Iris pigment epithelial cell (primary cell): ENCODE measurements at places on chromosomes 7 and 10.

DNA sequence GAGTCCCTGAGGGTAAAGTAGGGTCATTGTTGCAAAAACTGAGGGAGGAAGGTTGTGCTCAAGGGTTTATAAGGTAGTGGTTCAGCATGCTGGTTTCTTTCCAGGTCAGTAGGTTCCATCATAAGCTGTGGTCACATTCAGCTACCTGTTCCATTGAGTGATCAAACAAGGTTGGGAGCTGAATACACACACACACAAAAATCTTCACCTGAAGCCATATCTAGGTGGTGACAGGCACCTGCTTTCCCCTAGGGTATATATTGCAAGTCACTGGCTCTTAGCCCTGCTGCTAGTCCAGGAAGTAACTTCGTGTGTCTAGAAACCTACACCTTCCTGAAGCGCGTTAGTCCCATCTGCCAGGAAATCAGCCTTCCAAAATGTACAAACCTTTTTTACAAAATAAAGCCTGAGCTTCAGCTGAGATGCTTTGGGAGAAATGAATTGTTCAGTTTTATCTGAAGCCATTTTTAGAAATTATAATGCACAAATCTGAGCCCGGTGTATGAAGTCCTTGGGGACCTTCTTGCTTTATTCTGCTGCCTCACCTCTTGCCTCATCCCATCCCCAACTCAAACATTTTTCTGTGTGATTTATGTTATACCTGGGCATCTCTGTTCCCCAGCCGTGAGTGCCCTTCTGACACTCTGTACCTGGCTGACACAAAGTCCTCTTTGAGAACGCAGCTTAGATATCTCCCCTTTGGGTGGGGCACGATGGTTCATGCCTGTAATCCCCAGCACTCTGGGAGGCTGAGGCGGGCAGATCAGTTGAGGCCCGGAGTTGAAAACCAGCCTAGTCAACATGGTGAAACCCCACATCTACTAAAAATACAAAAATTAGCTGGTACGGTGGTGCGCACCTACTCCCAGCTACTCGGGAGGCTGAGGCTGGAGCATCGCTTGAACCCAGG is 10.6 kb upstream of the LAMTOR4 start:
- DNase-seq: no peak

- peak; percentile 42 for DNase-seq
Measured at GRCh38 chr7:102064361-102065025, 222.2 kb upstream of the SH2B2 start.

- DNase-seq: no peak
Measured at GRCh38 chr10:21475393-21475792, 50.1 kb downstream of the SKIDA1 start.

- peak; percentile 96 for DNase-seq
Measured at GRCh38 chr10:89337484-89337883, 9.7 kb downstream of the IFIT3 start.

DNA sequence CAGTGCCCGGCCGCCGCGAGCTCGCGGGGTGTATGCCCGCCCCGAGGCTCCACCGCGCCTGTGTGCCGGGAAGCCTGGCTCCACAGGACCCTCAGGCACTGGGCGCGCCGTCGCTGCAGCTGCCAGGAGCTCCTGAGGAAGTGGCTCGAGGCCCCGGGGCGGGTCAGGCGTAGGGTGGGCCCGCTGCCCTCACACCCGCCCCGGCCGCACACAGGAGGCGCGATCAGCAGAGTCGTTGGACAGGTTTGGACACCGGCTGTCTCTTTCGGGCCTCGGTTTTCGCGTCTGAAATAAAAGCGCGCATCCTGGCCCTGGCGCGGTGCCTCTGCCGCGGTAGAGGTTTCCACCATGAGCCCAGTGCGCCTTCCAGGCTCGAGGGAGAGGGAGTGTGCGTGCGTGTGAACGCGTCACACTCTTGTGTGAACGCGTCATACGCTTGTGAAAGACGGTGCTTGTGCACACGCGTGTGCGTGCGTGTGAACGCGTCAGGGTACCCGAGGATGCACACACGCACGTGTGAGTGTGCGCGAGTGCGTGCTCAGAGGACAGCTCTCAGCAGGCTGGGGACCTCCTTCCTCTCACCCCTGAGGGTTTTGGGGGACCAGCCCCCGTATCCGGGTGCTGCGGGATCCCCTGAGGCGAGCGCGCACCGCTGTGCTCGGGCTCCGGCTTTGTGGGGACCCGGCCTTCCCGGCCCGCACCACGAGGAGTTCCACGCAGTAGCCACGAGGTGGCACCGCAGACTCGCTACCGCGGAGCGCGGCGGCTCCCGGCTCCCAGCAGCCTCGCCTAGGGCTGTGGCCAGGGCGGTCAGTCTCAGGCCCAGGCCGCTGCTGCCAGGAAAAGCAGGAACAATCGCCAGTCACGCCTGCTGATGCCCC is 83.8 kb downstream of the BMS1 start:
- peak; percentile 73 for DNase-seq

DNA sequence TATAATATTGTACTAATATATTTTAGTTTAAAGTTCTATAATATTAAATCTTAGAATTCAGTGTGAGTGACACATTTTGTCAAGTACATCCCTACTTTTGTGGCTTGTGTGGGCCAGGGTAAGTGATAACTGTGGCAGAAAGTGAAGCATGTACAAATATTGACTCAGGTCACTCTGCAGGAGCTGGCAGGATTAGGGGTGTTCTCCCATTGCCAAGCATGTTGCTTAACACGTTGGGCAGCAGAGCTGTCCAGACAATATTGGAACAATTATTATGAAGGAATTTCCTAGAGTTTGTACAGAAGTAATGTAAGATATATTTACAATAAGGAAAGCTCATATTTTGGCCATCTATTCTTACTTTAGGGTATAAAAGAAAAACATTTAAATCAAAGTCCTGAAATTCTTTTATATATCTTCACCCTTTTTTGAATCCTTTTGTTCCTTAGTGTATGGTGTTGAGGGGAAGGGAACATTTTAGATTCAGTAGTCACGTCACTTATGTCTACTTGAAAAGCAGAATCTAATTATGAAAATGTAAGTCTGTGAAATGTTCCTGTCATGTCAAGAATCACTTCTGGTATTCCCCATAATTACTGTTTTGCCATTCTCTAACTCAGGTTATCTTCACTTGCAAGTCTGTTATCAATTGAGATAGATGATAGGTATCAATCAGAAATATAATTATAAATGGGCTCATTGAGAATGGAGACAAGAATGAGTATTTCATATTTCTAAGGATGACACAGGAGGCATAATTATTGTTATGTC is 4.0 kb downstream of the HDAC9 start:
- DNase-seq: no peak

DNA sequence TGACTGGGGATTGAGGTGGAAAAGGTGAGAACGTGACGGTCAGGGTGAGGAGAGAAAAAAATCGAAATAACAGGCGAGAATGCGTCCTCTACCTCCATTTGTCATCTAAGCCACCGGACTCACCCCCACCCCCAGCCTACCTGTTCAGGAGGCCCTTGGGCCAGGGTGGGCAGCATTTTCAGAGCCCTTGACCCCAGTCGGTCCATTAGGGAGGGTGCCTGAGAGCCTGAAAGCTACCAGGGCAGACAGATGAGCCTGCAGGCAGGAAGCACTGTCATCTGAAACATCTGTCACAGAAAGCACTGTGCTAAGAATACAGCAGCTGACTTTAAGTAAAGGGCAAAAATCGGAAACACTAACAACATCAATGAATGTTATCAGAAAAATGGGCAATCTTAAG is 47.0 kb downstream of the MAD1L1 start:
- DNase-seq: no peak

DNA sequence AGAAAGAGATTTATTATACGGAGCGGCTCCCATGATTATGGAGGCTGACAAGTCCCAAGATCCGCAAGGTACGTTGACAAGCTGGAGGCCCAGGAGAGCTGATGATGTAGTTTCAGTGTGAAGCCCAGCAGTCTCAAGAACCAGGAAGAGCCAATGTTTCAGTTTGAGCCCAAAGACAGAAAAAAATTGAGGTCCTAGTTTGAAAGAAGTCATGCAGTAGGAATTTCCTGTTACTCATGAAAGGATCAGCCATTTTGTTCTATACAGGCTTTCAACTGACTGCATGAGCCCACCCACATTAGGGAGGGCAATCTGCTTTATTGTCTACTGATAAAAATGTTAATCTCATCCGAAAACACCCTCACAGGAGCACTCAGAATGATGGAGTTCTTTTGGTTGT is 51.5 kb downstream of the CCDC71L start:
- peak; percentile 95 for DNase-seq

DNA sequence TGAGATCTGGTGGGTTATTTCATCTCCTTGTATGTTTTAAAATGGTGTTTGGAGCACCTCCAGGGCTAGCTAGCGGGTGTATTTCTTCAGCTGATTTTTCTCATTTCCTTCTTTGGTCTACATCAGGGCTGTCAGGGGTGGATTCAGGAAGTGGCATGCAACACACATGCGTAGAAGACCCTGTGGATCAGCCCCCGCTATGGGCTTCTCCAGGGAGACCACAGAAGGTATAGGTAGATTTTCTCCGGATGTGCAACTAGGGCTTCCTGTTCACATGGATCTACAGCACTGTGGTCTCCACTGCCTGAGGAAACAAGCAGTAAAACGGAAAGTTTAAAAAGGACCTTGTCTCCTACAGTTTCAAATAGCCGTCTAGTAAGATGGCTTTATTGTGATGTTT is 10.4 kb downstream of the NUB1 start:
- DNase-seq: no peak
